Ovary (tissue), 10 donors: ENCODE measurements at places on chromosomes 3 and 15. TPM values are rescaled to one million over a fixed set of nuclear protein-coding genes. Genes with fewer than 3 reads are reported as not detected.

MFSD1 gene
- 27.7 TPM for total RNA-seq

RNU6-1 gene
- not detected for total RNA-seq

PLA2G4D gene
- total RNA-seq = not detected

MESP2 gene
- not detected for total RNA-seq

CPA3 gene
- total RNA-seq = not detected
